SHP77 treated with DMSO at 0.1 percent for 48 hours (cell line): ENCODE measurements at places on chromosomes 7 and 10.

GRCh38 chr10:78178940-78179339 lies 145.3 kb downstream of the RPS24 start:
- DNase-seq: no peak

DNA sequence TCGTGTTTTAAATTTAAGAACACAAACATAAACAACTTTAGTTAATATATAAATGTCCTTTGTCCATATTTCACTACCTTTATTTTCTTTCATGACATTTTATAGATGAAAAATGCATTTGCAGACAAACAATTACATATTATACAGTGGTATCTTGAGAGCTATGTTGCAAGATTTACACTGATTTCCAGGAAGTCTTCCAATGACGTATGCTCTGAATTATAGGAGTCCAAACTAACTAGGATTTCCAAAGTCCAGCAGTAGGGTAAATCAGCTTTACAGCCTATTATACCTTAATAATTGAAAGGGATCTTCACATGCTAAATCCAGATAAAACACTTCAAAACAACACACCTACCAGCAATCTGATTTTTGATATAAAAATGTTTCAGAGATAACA lies 69.4 kb downstream of the HYCC1 start:
- DNase-seq: no peak

GRCh38 chr7:77315182-77315591 lies 101.0 kb downstream of the GSAP start:
- no peak for DNase-seq

DNA sequence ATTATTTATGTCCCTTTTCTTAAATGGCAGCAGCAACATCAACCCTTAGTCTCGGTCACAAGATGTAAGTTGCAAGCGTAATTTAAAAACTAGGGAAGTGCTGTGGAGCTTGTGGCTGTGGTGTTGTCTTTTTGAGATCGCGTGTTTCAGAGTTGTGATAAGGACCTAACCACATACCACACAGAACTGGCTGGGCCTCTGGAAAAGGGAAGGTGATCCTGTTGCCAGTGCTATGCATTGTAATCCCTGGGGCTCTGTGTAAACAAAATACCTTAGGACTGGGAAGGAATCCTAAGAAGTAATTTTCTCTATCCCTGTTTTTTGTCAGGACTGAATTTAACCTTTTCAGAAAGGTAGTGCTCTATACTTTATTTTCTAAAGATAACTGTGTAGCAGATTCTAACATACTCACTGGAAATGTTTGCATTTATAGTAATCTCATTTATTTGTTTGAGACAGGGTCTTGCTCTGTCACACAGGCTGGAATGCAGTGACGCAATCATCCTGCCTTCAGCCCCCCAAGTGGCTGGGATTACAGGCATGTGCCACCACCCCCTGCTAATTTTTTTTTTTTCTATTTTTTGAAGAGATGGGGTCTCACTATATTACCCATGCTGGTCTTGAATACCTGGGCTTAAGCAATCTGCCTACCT lies 60.4 kb downstream of the INPP5F start:
- no peak for DNase-seq

DNA sequence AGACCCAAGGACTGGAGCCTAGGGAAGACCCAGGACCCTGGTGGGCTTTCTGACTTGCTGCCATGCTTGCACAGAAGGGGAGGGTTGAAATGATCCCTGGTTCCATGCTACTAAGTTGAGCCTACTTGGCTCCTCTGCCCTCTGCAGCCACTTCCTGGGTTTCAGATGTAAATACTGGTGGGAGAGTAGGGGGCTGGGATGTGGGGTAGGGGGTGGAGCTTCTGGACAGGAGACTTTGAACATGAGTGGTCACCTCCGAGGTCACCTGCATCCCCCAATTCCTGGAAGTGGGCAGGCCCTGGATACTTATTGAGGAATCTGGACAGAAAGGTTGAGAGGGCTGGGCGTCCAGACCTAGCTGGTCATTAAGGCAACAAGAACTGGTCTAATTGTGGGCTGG lies 2.9 kb upstream of the ZMIZ1 start:
- no peak for DNase-seq

DNA sequence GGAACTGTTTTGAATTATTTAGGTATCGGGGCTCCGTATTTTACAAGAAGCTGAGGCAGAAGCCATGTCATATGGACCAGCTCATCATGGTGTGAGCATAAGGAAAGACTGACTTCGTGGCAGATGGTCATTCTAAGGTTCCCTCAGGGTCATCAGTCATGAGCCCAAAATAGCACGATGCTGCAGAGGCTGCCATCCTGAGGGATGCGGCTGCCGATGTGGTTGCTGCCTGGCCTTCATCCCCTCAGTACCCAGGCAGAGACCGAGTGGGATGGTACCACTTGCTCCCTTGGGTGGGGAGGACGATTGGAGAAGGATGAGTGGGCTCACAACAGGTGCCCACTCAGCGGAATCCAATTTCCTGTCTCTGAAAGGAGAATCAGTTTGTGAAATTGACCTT lies 490.3 kb downstream of the SDK1 start:
- DNase-seq: no peak

DNA sequence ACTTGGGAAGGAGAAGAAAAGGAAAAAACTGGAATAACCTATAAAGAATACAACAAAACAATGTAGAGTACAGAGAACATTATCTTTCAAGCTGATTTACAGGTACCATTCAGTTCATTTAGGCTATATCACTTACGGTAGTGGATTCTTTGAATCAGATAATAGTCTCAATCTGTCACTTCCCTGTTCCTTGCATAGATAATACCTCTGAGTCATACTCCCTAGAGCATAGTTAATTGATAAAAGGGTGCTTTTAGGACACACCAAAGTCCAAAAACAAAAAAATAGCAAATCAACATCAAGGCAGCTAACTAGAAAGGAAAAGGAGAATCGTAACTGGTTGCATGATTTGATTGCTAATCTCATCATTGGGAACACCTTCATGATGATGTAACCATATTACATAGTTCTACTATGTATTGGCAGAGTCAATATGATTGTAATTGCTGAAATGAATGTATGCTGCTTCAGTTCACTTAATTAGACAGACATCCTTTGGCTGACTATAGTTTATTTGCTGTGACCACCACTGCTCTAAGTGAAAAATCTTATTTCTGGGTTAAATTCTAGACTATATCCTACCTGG lies 844.4 kb downstream of the GATA3 start:
- no peak for DNase-seq

DNA sequence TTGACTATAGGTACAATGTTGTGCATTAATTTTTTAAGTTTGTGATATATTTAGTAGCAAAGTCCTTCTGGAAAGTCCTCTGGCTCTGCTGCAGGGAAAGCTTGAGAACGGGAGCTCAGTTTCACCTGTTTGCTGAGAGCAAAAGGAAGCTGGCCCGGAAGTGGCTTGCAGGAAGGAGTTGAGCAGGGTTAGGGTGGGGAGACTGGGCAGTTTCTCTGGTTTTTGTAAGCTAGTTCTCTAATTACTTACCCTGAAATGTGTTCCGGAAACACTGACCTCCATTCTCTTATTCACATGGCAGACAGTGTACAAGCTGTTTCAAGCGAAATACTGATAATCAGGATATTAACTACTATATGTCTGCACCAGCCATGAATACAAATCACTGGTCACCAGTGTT lies 22.3 kb downstream of the MAP3K8 start:
- no peak for DNase-seq

GRCh38 chr7:55572378-55573233 lies at the start of gene VOPP1:
Gene VOPP1, minus strand, starts transcription at chr7:55572502. Its CDS starts 178 bp downstream, at chr7:55572324.
- peak; percentile 40 for DNase-seq

DNA sequence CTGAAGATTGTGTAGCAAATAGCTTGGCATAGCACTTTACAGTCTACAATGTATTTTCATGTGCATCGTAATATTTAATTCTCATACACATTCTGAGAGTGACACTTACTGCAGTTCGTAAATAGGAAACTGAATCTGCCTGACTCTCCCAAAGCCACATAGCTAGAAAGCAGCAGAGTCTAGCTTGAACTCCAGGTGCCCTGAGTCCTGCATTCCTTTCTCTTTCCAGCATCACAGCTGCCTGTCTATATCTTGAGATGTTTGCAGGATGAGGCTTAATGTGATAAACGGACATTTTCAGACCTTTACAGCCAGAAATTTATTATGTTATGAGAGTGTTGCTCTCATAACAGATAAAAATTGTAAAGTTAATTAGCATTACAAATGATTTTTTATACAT lies 132.9 kb upstream of the PLXDC2 start:
- no peak for DNase-seq

GRCh38 chr10:75754096-75754831 lies 322.8 kb downstream of the LRMDA start:
- DNase-seq: no peak

DNA sequence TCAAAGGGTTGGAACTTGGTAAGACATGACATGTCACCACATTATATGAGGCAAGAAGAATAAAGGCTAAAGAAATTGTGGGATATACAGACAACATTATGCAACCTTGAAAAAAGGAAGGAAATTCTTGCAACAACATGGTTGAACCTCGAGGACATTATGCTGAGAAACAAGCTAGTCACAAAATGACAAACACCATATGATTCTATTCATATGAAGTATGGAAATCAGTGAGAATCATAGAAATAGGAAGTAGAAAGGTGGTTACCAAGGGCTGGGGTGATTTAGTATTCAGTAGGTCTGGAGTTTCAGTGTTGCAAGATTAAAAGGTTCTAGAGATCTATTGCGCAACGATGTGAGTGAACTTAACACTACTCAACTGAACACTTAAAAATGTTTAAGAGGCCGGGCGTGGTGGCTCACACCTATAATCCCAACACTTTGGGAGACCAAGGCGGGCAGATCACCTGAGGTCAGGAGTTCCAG lies 126.9 kb upstream of the TBX20 start:
- DNase-seq: no peak

GRCh38 chr10:27948186-27948585 lies 50.7 kb downstream of the ODAD2 start:
- no peak for DNase-seq

DNA sequence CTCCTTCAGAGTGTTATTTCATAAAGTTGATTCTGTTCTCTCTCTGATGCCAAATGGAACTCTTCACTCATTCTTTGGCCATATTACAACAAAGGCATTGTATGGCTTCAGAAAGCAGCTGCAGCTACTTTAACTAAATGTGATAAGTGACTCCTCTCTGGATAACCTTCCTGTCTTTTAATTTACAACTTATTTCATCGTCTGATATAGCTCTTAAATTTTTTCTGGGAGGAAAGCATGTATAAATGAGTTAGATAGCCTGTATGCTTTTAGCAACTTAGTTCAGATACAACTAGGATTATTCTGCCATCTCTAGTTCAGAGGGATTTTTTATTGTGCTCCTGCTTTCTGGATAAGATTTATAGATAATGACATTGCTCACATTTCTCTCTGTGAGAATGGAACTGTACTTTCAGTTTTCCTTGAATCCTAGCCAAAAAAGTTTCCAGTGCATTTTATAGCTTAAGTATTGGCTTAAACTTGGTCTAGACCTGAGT lies 57.5 kb downstream of the KLHDC10 start:
- DNase-seq: no peak

GRCh38 chr10:49662169-49662830 lies 17.2 kb upstream of the C10orf53 start:
- no peak for DNase-seq

DNA sequence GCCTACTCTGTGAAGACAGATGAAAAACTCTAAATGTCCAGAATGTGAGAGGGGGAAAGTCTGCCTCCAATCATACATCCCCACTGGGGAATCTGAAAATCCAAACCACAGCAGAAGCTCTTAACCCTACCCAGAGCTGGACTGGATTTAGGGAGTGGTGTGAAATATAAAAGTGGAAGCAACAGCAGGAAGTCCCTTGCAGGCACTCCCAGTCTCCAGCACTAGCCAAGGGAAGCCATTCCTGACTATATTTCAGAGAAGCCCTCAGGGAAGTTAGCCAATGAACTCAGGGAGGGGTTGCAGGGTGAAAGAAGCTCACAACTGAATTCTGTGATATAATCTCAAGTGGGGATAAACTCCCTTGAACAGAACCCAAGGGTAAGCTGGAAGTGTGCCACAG lies 51.5 kb downstream of the CRPPA start:
- no peak for DNase-seq

GRCh38 chr7:78323118-78323517 lies 524.5 kb downstream of the PHTF2 start:
- no peak for DNase-seq

- no peak for DNase-seq
These were observed 7.3 kb downstream of the SKAP2 start for GRCh38 chr7:26857170-26857505.
